Cerebellar nuclear complex (tissue), 1 donor: ENCODE measurements at places on chromosomes 16 and 17.

DNA sequence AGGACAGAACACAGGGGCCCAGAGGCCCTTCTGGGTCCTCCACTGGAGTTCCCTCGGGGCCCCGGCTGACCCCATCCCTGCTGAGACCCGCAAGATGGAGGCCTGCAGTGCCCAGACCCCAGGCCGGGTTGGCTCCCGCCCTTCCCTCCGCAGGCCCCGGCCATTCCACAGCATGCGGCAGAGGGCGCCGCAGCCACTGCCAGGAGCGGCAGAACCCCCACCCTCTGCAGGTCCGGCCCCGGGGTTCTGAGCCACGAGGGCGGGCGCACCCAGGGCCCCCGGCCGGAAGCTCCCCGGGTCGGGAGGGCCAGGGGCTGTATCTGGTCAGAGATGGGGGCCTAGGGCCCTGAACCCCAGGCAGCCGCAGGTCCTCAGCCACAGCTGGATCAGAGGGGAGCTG, 2.4 kb upstream of the PERCC1 start:
- no peak for DNase-seq

- DNase-seq: no peak
Observed at GRCh38 chr17:6487251-6488007, 43.2 kb downstream of the PIMREG start.

DNA sequence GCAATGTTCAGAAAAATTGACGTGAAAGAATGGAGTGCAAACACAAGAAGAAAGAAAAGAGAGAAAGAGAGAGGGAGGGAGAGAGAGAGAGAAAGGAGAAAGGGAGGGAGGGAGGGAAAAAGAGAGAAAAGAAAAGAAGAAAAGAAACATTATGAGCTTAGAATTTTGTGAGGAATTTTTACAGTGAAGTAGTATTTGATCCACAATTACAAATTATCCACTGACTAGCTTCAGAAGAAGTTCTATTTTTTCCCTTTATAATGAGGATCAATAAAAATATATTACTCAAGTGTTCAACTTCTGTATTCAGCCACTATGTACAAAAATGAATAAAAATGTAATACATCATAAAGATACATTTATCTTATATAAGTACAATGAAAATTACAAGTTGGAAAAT, 494.5 kb upstream of the CA10 start:
- no peak for DNase-seq

DNA sequence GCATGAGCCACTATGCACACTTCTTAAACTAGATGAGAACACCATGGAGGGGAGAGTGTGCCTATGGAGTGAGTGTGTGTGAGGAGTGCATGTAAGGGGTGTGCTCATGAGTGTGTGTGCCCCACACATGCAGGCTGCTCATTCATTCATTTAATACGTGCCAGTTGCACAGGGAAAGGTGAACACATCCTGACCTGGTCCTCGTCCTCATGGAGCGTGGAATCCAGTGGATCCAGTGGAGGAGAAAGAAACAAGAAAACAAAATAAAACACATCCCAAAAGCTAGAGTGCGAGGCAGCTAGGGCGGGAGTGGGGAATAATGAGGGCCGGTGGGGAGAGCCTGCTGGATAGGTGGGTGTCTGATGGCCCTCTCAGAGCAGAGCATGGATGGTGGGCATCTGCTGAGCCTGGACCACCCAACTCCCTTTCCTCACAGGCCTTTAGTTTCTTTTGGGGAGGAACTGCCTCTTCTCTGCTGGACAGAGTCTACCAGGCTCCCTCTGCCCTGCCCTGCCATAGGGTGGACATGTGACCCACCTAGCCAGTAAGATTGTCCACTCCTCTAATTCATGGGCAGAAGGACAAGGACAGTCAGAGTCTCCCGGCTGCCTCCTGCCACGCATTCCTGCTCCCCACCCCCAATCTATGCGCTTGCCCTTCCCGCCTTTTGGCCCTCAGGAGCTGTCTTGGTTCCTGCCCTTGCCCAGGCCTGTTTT, 204.3 kb downstream of the RAB11FIP4 start:
- no peak for DNase-seq

- no peak for DNase-seq
Observed at GRCh38 chr16:84334058-84334457, 34.3 kb upstream of the ATP2C2 start.

- no peak for DNase-seq
Observed at GRCh38 chr17:9151091-9151490, 129.8 kb downstream of the NTN1 start.

GRCh38 chr16:85150331-85150940, 38.2 kb upstream of the CIBAR2 start:
- no peak for DNase-seq

GRCh38 chr16:87463722-87464690, 28.8 kb downstream of the ZCCHC14 start:
- DNase-seq: no peak

- DNase-seq: no peak
Observed at GRCh38 chr16:66539623-66540469, 10.1 kb downstream of the TK2 start.

DNA sequence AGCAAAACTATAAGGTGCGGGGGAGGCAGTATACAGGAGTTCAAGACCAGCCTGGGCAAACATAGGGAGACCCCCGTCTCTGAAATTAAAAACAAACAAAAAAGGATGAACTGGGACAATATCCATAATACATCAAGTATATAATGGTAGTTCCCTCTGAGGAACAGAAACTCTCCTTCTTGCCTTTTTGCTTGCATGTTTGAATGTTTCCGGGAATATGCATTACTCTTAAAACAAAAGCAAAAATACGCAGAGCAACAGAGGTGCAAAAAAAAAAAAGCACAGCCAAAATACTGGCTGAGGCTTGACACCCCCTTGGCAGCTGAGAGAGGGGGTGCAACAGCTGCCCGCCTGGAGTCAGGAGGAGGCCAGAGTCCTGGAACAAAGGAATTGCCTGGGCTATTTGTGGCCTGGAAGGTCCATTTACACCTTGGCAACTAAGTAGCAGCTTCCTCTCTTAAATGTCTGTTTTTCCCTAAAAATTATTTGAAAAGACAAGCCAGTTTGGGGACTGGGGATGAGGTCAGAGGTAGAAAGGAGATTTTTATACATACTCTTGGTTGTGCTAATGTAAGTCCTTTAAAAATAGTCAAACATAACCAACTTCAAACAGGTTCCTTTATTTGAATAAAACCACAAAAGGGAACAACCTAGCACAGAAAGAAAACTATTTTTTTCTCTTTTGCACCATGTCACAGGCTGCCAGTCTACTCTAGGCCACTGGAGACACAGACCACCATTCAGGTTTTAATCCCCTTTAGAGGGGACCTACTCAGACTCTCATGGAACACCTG, 19.5 kb downstream of the USP7 start:
- DNase-seq: no peak

DNA sequence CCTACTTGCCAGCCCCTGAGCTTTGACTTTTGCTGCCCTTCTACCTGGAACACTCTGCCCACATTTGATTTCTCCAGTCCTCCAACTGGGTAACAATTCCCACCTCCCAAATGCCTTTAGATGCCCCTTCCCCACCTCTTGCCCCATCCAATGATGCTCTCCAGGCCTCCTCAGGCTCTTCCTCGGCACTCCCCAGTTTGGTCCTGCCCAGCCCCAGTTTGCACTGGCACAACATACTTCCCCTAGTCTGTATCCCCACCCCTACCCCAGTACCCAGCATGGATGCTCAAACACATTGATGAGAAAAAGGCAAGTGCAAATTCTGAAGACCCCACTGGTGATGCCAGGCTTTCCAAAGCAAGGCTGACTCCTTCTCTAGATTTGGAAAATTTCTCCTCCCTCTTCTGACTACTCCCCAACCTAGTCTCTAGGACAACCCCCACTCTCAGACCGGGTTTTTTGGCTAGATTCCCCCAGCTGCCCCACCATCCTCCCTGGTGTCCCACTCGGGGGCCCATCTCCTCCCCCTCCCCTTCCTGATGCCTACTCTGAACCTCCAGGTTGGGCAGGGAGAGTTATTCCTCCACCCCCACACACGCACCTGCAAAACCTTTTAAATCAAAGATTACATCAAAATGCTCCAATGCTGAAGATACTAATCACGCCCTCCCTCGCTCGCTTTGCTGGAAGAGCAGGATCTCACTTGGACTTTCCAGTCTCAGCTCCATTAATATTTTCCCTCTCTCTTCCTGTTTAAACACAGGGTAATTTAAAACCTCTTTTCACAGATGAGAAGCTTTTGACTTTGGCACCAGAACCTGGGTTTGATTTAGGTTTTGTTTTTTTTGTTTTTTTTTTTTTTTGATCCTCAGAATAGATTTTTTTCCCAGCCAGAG, 94.9 kb downstream of the TMEM132E start:
- no peak for DNase-seq

- no peak for DNase-seq
Observed at GRCh38 chr16:67383284-67383683, 10.0 kb downstream of the TPPP3 start.

DNA sequence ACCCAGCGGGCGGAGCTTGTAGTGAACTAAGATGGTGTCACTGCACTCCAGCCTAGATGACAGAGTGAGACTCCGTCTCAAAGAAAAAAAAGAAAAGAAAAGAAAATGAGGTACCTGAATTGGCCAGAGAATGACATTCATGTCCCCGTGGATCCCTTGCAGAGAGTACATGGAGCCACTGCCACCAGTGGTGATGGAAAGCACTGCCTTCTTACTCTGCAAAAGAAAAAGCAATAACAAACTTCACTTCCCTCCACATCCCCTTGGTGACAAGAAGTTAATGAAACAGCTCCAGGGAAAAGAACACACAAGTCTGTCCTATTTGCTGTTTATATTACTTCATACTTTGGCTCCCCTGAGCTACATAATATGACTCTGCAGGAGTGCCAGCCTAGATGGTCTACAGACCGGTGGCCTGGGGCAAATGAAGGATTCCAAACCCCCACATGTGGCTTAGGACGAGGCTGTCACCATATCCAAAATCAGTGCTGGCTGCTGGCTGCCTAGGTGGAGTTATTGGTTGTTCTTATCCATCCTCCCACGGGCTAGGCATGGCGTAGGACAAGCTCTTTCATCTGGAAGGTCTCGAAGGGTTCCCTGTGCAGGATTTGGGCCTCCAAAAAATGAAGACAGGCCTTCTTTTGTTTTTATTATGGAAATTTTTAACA, 13.3 kb downstream of the NQO1 start:
- DNase-seq: no peak

DNA sequence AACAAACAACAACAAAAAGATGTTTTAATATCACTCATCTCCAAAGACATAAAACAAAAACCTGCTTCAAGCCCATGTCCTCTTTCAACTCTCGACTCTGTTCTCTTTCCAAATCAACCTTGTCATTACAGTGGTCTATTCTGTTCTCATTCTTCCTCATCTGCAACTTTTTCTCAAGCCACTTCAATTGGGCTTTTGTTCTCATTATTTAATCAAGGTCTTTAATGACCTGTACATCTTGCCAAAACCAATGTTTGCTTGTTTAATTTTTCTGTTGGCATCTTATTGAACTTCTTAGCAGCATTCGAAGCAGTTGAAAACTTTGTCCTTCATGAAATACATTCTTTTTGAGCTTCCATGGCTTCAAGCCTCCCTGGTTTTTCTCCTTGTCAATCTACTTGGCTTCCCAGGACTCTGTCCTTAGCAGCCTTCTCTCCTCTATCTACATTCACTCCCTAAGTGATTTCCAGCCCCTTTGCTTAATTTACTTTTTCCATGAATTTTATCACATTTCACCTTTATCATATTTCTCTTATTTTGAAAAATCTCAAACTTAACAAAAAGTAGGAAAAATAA, 19.6 kb upstream of the RABEP1 start:
- DNase-seq: no peak

- no peak for DNase-seq
Observed at GRCh38 chr17:33469911-33470310, 176.8 kb upstream of the ASIC2 start.
